ENCODE measurements at places on chromosomes 13 and 19.

DNA sequence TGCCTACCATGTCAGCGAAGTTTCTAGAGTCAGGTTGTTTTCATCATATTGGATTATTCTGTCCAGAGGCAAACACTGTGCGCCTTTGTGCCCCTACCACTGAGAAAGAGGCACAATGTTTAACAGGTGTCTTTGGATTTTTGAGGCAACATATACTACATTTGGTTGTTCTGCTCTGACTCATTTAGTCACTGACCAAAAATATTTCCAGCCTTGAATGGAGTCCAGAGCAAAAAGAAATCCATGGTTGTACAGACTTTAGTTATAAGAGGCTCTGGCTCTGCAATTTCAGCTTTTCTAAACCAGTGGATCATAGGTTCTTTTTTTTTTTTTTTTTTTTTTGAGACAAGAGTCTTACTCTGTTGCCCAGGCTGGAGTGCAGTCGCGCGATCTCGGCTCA, 35.7 kb downstream of the LACC1 start:
- no peak for DNase-seq

DNA sequence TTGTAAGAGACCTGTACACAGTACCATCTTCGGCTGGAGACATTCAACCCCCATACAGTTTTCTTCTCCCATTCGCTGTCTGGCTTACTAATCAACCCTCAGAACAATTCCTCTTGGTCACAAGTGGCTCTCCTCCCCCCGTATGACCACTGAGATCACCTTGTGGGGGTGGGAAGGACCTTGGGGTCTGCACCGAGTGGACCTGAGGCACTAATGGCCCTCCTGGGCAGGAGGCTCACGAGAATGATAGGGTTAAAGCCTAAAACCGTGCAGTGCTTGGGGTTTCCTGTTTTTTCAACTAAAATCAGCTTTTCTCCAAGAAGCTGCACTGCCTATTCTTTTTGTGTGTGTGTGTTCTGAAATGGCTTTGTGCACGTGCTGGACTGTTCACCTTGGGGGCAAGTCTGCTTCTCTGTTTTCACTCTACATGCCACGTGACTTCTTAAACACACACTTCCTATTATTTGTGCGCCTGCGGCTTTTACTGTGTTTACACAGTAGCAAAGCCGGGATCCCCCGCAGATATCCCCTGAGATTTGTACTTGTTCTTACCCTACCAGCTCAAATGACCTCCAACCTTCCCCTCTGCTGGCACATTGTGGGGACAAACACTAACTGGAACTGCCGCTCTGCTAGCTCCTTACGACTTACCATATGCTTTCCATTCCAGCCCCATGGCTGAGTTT, 12.3 kb downstream of the RBM26 start:
- no peak for DNase-seq

DNA sequence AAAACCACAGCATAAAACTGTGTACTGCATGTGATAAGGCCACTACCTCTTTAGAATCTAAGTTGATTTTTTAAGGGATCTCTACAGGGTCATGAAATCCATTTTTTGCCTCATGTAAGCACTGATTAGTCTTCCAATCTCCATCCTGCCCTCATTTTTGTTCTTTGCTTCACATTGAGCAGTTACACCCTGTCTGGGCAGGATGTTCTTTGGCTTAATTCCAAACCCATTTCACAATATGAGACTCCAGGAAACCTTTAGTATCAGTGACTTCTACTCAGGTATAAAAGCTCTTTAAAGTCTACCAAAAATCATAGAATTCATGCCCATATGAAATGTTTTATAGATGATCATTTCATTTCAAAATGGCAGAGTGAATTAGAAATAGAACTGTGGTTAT, 592.6 kb downstream of the TBC1D4 start:
- DNase-seq = no peak

DNA sequence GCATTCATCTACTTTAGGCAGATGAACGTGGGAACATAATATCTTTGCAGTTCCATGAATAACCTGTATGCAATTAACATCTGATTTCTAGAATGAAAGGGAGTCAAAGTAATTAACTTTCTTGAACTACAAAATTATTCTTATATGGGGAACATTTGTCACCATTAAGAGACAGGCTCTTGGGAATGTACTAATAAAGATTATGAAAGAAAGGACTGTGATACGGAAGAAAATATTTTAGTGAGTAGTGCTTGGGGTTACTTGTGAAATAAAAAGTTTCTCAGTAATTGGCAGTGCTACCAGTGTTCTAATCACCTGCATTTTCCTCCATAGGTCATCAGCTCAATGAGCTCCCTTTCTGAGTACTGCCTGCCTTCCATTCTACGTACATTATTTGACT, 85.4 kb downstream of the FRY start:
- no peak for DNase-seq

DNA sequence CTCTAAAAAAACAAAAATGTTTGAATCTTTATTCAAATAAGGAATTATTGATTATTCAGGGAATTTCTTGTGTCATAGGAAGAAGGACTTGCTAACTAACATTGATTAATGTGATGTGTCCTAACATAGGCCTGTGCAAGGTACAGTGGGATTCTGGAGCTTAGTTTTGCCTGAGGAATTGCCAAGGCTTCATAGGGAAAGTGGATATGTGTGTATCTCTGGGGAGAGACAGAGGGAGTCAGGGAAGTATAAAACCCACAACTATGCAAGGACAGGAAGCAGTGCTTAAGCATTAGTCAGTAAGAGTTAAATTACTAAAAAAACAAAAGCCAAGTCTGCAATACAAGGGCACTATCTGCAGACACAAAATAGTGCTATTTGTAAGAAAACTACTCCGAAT, 59.6 kb downstream of the WDFY2 start:
- no peak for DNase-seq

DNA sequence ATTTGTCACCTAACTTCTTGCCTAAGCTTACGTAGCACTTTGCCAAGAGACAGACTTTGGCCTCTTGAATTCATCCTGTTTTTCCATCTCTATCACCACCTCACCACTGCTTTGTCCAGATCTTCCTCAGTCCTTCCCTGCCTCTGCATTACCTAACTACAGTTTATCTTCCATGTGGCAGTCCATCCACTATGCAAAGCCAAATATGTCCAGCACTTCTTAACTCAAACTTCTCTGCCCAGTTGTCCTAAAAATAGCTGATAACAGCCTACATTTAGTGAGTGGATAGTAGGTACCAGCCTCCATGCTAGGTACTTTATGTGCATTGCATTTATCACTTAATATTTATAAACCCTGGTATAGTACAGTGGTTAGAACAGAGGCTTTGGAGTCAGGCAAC, 111.4 kb downstream of the ZAR1L start:
- no peak for DNase-seq

- DNase-seq = no peak
These were observed 12.5 kb downstream of the CAPN12 start for GRCh38 chr19:38731654-38732301.

DNA sequence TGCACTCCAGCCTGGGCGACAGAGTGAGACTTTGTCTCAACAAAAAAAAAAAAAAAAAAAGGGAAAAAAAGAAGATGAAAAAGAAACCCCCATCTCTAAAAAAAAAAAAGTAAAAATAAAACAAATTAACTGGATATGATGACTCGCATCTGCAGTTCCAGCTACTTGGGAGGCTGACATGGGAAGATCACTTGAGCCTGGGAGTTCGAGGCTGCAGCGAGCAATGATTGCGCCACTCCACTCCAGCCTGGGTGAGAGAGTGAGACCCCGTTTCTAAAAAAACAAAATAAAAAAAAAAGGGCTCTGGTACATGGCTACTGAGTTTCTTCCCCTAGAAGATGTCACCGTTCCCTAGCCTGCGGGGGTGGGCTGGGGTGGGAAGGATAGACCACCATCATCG, 2.4 kb upstream of the CATSPERG start:
- no peak for DNase-seq

DNA sequence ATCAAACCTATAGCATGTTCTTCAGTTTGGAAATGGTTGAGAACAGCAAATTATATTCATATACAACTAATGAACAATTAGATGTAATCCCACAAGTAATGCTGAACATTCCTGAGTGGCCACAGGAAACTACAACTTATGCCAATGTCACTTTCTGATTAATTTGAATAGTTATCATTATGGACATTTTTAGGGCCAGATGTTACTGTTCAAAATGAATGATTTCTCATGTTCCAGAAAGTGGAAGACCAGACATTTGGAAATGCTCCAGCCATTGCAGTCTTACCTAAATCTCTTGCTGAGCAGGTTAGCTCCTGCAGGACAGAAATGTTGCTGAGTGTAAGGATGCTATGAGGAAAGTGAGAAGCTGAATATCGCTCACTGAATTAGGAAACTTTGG, 819.8 kb downstream of the PCDH9 start:
- DNase-seq = no peak

- no peak for DNase-seq
These were observed 40.5 kb upstream of the CNMD start for GRCh38 chr13:52780092-52780491.

DNA sequence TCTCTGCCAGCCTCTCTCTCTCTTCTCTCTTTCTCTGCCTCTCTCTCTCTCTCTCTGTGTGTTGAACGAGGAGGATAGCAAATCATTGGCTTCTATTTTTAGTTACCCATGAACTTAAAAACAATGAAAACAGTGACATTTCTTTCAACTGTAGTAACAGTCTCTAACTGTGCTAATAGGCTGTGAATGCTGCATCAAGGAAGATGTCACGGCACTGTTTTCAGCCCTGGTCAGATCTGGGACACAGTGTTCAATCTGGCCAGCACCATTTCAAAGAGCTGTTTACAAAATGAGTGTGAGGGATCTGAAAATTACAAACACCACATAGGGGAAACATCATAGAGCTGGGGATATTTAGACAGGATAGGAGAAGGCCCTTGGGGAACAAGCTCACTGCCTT, 717.0 kb downstream of the FGF9 start:
- no peak for DNase-seq

DNA sequence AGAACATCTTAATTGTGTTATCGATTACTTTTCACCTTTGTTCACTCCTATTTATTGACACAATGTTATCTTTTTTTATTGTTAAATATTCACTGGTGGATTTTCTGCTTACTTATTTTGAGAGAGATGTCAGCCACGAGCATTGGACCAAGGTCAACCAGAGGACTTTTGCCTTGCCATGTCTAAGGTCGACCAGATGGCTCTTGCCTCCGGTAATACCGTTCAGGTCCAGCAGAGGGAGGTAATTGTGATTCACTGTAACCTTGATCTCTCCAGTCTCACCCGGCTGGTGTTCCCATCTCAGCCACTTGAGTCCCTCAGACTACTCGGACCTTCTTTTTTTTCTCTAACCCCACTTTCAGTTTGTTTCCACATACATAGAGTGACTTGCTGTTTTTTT, 1438.1 kb downstream of the UQCRFS1 start:
- DNase-seq = no peak

DNA sequence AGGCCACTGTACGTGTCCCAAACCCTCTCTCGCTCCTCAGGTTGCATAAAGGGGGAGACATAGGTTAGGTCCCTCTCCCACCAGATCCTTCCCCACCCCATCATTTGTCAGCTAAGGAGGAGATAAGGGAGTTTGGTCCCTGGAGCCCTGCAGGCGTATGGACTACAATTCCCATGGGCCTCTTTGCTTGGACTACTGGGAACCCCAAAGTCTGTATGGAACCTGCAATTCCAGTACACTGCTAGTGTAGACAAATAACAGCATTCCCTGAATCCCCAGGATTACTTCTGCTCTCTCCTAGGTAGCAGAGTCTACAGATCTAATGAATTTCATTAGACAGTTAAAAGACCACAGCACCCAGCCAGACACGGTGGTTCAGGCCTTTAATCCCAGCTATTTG, 16.0 kb upstream of the HSD17B14 start:
- no peak for DNase-seq

- no peak for DNase-seq
These were observed 13.8 kb upstream of the CCNP start for GRCh38 chr19:40240332-40240731.

- no peak for DNase-seq
These were observed 516.5 kb downstream of the FGF9 start for GRCh38 chr13:22187329-22187728.

DNA sequence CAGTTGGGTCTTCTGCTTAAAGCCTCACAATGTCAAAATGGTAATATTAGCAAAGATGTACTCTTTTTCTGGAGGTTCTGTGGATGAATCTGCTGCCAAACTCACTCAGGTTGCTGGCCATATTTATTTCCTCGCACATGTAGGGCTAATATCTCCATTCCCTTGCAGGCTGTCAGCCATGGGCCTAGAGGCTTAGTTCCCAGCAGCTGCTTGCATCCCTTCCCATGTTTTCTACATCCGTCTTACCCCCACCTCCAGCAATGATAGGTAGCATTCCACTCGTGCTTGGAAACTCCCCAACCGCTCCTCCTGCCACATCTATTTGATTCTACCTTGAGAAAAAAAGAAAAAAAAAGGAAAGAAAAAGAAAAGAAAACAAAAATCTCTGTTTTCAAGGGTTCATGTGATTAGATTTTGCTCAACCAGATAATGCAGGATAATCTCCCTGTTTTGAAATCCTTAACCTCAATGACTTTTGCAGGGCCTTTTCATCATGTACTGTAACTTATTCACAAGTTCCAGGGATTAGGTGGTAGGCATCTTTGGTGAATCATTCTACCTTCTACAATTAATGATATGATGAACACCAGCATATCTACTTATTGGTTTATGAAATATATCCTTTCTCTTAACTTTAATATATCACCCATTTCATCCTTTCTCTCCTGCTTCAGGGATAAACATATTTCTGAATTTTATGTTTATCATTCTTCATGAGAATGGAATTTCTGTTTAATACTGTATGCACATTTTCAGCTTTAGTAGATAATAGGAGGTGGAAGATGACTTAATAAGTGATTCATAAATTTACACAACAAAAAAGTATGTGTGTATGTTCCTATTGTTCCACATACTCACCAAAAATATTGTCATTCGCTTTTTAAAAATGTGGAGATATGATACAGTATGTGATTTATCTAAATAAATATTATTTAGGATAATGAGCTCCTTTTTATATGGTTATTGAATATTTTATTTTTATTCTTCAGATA, 931.9 kb downstream of the SLITRK5 start:
- DNase-seq = no peak

DNA sequence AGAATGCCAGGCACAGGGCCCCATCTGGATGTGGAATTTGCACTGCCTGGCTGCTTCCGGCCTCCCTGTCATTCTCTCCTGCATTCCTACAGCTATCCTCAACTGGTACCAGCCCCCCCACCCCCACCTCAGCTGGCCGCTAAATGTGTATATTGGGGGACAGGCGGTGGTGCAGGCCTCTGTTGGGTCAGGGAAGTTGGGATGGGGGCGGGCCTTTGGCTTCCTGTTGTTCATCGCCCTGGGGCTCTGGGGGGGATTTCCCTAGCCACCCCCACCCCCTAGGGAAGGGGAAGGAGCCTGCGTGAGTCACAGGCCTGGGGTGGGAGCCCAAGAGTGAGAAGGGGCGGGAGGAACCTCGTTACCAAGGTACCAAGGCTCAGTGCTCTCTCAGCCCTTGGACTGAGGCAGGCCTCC, 10.6 kb downstream of the POU2F2 start:
- peak; percentile 67 for DNase-seq

DNA sequence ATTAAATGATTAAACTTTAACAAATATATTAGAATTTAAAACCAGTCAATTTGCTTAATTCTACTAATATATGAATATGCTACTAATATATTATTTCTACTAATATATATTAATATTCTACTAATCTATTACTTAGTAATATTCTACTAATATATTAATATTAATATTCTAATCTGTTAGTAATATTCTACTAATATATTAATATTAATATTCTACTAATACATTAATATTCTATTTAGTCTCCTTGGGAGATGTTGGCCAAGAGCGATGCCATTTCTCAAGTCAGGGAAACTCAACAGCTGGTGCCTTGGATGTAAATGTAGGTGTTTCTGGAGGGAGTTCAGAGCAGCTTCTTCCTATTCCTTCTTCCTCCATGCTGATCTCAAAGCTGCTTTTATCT, 259.2 kb upstream of the TMTC4 start:
- no peak for DNase-seq
